Glomerular endothelial cell (primary cell): ENCODE measurements at places on chromosomes 16 and 17. TPM values are rescaled to one million over a fixed set of nuclear protein-coding genes. Genes with fewer than 3 reads are reported as not detected.

VASN gene
- total RNA-seq, result 5.7 and 6.8 TPM in 2 replicates

NPIPA8 gene
- not detected in 2 replicates for total RNA-seq

SCGB1C2 gene
- total RNA-seq, result not detected in 2 replicates

CCDC200 gene
- total RNA-seq, result 1.5 TPM in 1 of 2 replicates, not detected in the other

TMC5 gene
- total RNA-seq, result not detected in 2 replicates

AIPL1 gene
- total RNA-seq, result not detected in 2 replicates

MYO1D gene
- total RNA-seq, result 64.7 and 73.7 TPM in 2 replicates

BCAS3 gene
- total RNA-seq, result 26.4 and 52.3 TPM in 2 replicates

ZNF385C gene
- total RNA-seq, result not detected in 2 replicates

LAT gene
- 2.3 and 3.0 TPM in 2 replicates for total RNA-seq

NAGS gene
- total RNA-seq, result 1.8 and 4.6 TPM in 2 replicates

HIGD1B gene
- total RNA-seq, result not detected in 2 replicates

CD300LG gene
- total RNA-seq, result not detected in 2 replicates

ANKRD40CL gene
- not detected in 2 replicates for total RNA-seq

PIGW gene
- total RNA-seq, result 8.6 and 9.5 TPM in 2 replicates

DHRS7C gene
- not detected in 2 replicates for total RNA-seq

STAC2 gene
- total RNA-seq, result not detected in 2 replicates

PLXDC1 gene
- 0.06 TPM in 1 of 2 replicates, not detected in the other for total RNA-seq

CCL23 gene
- not detected in 2 replicates for total RNA-seq

MYH2 gene
- total RNA-seq, result not detected in 2 replicates

SYNGR3 gene
- total RNA-seq, result 5.6 and 9.6 TPM in 2 replicates

HSD11B2 gene
- not detected in 2 replicates for total RNA-seq

ABCA6 gene
- 0.58 and 10.1 TPM in 2 replicates for total RNA-seq

VPS35 gene
- 62.1 and 71.4 TPM in 2 replicates for total RNA-seq

TPSB2 gene
- not detected in 2 replicates for total RNA-seq

SEZ6 gene
- not detected in 2 replicates for total RNA-seq

ZNF205 gene
- 19.8 and 26.3 TPM in 2 replicates for total RNA-seq

HOXB13 gene
- total RNA-seq, result not detected in 2 replicates

ULK2 gene
- 17.0 and 22.9 TPM in 2 replicates for total RNA-seq

STXBP4 gene
- total RNA-seq, result 6.1 and 6.8 TPM in 2 replicates

SYT17 gene
- total RNA-seq, result 3.6 and 5.8 TPM in 2 replicates

NEK8 gene
- 2.8 and 5.4 TPM in 2 replicates for total RNA-seq

NEUROD2 gene
- not detected in 2 replicates for total RNA-seq

KRTAP4-5 gene
- not detected in 2 replicates for total RNA-seq

WNT3 gene
- total RNA-seq, result 0.29 and 0.47 TPM in 2 replicates

CSH2 gene
- total RNA-seq, result not detected in 2 replicates

SMTNL2 gene
- not detected in 2 replicates for total RNA-seq

MT1H gene
- not detected in 2 replicates for total RNA-seq

CHST5 gene
- total RNA-seq, result 0.12 TPM in 1 of 2 replicates, not detected in the other

ASPA gene
- total RNA-seq, result not detected in 2 replicates

GCGR gene
- total RNA-seq, result not detected in 2 replicates

SULT1A3 gene
- 10.2 and 19.4 TPM in 2 replicates for total RNA-seq

KRT39 gene
- total RNA-seq, result not detected in 2 replicates

RNF112 gene
- total RNA-seq, result 0.12 TPM in 1 of 2 replicates, not detected in the other

HS3ST4 gene
- not detected in 2 replicates for total RNA-seq

MYL11 gene
- not detected in 2 replicates for total RNA-seq

ZG16 gene
- total RNA-seq, result not detected in 2 replicates

OTOP3 gene
- total RNA-seq, result not detected in 2 replicates

TEX14 gene
- not detected in 2 replicates for total RNA-seq

CACNG4 gene
- total RNA-seq, result 0.05 TPM in 1 of 2 replicates, not detected in the other

HS3ST3A1 gene
- total RNA-seq, result 9.1 and 14.2 TPM in 2 replicates

PIK3R5 gene
- not detected in 2 replicates for total RNA-seq

HBA2 gene
- not detected in 2 replicates for total RNA-seq
